ENCODE measurements at places on chromosomes 13 and 19.

- DNase-seq: peak; percentile 54
Measured at GRCh38 chr19:49469828-49470614, 4.0 kb upstream of the FLT3LG start.

- DNase-seq: no peak
Measured at GRCh38 chr13:94598281-94598680, 2.3 kb upstream of the TGDS start.

GRCh38 chr13:38687246-38688229, 661 bp downstream of the FREM2 start:
- no peak for DNase-seq

GRCh38 chr13:108227651-108228272, 9.6 kb downstream of the ABHD13 start:
- DNase-seq: peak; percentile 68

DNA sequence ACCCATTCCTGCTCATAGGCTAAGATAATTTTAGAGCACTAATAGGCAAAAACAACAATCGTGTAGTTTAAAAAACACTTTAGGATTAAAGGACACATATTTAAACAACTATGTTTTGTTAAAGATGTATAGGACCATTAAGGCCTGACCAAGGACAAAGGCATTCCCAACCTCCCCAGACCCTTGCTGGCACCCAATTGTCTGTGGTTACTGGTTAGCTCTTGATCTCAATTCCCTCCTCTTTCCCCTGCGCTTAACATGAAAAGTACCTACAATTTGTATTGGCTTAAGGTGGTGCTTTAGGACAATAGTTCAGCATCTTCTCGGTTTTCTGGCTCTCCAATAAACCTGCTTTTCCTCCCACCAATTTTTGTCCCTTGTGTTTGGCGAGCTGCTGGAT, 51.0 kb downstream of the TEX26 start:
- DNase-seq: no peak

DNA sequence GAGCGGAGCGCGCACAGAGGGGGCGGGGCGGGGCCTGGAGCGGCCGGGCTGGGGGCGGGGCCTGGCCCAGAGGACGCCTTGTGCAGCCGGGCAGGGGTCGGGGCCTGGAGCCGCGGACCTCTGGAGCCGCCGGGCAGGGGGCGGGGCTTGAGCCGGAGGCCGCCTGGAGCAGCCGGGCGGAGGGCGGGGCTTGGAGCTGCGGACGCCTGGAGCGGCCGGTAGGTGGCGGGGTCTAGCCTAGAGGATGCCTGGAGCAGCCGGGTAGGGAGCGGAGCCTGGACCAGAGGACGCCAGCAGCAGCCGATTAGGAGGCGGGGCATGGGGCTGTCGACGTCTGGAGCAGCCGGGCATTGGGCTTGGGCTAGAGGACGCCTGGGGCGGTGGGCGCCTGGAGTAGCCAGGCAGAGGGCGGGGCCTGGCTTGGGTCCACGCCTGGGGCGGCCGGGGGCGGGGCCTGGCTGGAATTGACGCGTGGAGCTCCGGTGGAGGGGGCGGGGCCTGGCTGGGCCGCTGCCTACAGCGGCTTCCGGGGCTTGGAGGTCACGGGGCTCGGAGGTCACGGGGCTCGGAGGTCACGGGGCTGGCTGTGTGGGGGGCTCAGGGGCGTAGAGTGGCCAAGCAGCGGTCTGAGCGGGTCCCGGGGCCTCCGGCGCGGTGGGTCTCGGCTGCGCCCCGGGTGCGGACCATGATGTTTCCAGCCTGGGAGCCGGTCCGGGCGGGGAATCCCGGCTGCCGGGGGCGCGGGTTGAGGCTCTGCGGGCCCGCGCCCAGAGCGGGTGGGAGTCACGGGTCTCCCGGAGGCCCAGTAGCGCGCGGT, at the start of gene ANKRD10:
Gene ANKRD10 (minus strand): TSS at position 13 of the 817 bp plus-strand sequence. CDS start 135 bp downstream, outside the sequence.
- DNase-seq: peak; percentile 96

GRCh38 chr13:53206455-53206854, 177.8 kb downstream of the OLFM4 start:
- DNase-seq: peak; percentile 3

GRCh38 chr19:38563475-38563874, 54.3 kb downstream of the MAP4K1 start:
- DNase-seq: no peak

- no peak for DNase-seq
Measured at GRCh38 chr13:27635266-27635665, 13.6 kb downstream of the POLR1D start.

DNA sequence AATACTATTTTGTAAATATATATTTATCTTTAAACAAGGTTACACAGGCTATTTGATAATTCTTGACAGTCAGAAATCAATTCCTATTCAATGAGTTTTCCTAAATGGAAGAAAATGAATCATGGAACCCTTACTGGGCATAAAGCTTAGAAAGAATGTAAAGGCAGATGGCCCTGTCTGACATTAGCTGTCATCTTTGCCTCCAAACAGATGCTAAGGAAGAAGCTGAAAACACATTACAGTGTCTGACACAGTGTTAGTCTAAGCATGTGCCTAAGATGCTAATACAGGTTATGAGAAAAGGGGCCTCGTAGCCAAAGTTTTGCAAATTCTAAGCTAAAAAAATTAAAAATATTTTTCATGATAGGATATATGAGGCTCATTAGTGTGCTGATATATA, 112.8 kb downstream of the ITGBL1 start:
- DNase-seq: no peak

- DNase-seq: no peak
Measured at GRCh38 chr19:15216363-15216762, 15.6 kb upstream of the NOTCH3 start.

DNA sequence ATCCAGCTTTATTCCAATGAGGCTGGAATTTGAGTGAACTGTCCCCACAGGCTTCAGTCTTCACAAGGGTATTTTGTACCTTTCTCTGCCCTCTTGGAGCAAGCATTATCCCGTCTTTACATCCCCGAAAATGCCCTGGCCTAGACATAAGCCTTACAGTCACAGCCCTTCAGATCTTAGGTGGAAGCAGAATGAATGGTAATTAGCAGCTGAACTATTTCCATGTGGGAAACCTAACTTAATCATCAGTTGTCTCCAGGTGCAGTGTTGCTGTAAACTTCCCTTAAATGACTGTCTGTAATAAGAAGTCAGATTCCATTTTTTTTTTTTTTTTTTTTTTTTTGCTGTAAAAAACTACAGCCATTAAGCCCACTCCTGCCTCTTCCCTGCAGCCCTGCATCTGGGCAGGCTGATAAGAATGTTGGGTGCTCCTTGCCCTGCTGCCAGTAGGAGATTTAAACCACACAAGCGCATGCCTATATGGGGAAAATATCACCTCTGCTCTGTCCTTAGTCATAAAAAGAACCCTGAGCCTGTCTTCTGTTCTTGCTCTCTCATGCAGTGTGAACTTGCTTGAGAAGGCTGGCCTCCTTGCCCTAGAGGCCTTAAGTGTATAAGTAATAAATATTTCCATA, 426.8 kb upstream of the SLITRK5 start:
- DNase-seq: peak; percentile 97

- peak; percentile 91 for DNase-seq
Measured at GRCh38 chr13:45299194-45299593, 41.8 kb downstream of the TPT1 start.

GRCh38 chr19:3494559-3494958, 5.9 kb downstream of the DOHH start:
- no peak for DNase-seq

DNA sequence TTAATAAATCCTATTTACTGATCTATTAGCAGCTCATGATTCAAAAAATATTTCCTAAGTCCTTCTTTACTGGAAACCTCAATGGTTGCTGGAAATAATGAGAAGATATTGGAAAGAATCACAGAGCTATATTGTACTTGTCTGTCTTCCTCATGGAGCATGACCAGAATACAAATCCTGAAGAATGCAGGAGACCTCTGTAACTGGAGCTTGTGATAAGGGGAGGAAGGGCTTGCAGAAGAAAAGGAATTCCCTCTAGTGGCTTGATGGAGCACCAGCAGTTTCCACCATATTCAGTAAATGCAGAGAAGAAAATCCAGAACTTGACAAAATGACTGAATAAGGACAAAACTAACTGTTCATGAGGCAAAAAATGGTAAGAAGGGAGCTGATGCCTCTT, 1333.1 kb downstream of the EFNB2 start:
- DNase-seq: peak; percentile 31

GRCh38 chr13:32201809-32202208, 113.4 kb downstream of the ZAR1L start:
- DNase-seq: no peak

DNA sequence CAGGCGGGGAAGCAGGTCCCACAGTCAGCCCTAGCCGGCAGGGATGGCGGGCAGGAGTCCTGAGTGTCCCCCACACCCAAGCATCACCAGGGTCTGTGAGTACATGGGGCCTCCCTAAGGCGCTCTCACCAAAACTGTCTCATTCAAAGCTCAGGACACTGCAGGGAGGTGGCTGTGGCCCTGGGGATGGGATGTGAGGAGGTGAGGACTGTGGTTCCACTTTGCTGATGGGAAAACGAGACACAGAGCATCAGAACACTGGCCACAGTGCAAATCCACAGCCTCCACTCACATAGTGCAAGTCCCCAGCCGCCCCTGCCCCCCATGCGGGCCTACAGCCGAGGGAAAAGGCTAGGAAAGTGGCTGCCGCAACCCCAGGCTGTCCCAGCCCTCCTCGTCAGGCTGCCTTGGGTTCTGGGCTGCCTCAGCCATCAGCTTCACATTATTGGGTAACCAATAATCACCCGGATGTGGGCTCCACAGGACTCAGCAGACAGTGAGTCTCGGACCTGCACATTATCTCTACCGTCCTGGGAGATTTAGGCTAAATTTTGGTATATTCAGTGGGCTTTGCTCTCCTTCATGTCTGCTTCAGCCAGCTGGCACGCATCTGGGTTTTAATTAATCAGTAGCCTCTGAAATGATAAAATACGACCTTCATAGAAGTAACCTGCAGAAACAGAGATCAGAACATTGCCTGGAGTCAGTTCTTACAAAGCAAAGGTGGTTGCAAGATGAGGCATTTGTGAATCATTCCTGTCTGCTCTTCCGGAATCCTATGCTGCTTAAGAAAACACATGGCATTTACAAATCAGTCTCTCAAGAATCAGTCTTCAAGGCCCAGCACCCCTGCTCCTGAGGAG, 77.0 kb downstream of the SOX1 start:
- DNase-seq: no peak

DNA sequence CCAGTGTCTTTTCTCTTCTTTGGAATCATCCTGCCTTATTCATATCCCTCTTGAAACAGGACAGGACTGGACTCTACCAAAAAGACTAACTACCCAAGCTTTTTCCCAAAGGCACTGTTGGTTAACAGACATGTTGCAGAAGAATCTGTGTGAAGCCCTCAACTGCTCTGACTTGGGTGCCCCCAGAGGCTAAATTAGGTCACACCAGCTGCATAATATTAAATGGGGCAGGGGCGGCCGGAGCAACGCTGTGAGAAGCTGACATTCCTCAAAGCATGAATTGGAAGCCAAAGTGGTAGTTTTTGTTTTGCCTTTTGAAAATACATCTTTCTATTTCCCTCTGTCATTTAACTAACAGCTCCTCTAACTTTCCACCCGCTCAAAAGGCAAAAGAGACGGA, 185.9 kb downstream of the LHFPL6 start:
- no peak for DNase-seq

DNA sequence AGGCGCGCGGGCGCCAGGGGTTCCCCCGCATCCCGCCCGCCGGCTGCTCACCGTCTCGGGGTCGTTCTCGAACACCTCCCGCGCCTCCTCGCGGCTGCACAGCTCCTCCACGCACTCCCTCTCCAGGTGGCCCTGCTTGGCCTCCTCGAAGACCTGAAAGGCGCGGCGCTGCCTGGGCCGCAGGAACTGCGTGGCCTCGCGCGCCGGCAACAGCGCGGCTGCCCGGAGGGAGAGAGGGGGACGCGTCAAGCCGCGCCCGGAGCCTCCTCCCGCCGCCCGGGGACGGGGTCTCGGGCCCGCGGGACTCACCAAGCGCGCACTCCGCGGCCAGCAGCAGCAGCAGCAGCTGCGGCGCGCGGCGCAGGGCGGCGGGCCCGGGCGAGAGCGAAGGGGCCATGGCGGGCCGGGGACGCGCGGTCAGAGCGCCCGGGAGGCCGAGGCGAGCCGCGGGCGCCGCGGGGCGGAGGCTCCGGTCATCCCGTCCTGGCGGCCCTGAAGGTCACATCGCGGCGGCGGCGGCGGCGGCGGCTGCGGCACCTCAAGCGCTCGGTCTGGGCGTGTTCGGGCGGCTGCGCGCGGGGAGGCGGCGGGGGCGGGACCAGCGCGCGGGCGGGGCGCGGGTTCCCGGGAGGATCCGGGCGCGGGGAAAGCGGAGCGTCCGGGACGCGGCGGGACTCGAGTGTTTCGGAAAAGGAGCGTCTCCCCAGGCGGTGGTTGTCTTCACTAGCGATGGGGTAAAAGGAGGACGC, at the start of gene GAS6:
Gene GAS6 (minus strand): TSS at position 553 of the 749 bp plus-strand sequence. CDS start 156 bp downstream, at position 397.
- no peak for DNase-seq

GRCh38 chr19:38190061-38190460, 34.0 kb downstream of the DPF1 start:
- DNase-seq: no peak

GRCh38 chr13:49356223-49356622, 87.6 kb downstream of the CAB39L start:
- no peak for DNase-seq

DNA sequence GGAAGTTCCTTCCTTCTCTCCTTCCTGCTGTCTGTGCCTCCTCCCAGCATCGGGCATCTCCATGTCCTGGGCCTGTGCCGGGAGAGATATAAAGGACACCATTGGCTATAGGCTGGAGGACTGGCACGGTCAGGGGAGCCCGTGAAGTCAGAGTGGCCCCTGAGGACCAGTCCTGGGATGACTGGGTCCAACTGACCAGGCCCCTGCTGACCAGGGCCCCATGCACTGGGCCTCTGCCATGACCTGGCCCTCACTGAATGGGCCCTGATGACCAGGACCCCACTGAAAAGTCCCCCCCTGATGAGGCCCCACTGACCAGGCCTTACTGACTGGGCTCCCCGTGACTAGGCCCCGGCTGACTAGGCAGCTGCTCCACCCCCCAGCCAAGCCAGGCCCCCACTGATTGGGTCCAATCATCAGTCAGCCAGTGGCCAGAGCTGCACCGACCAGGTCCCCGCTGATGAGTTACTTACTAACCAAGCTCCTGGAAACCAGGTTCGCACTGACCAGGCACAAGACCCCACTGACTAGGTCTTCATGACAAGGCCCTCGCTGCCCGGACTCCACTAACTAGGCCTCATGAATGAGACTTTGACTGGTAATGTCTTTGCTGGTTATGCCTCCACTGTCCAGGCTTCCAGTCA, 20.0 kb upstream of the ZNF14 start:
- DNase-seq: no peak
